ENCODE measurements at places on chromosomes 16 and 17.

- DNase-seq: no peak
Observed at GRCh38 chr17:63041722-63042121, 75.7 kb downstream of the TANC2 start.

DNA sequence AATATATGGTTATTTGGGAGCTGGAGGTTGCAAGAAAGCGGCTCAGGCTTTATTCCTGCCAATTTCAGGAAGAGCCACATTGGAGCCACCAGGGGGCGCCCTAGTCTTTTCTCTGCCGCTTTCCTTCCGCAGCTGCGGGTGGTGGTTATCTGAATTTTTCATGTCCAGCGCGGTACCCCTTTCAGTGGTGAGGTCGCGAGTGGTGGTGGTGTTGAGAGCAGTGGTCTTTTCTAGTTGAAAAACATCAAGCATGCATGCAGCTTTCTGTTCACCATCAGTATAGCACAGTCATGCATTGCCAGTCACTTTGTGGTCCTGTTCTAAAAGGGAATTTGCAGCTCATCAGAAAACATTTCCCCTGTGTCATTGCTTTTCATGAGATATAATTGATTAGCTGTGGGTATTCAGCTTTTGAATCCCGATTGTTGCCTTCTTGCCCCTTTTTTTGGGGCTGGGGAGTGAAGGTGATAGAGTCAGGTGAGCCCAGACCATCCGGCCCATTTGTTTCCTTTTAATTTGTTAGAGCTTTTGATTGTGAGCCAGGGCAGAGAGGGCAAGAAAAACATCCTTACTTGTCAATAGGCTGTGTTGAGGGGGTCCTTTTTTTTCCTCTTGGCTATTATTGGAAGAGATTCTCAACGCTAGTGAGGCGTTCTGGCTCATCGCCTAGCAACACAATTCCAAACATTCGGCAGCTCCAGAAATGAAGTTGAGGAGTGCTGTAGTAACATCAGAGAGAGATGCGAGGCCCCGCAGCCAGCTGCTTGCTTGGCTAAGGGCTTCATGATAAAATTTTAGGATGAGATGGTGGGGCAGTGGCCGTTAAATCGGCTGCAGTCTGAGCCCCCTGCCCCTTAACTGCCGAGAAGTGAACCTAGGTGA is 119.0 kb downstream of the SNX29 start:
- DNase-seq: no peak

DNA sequence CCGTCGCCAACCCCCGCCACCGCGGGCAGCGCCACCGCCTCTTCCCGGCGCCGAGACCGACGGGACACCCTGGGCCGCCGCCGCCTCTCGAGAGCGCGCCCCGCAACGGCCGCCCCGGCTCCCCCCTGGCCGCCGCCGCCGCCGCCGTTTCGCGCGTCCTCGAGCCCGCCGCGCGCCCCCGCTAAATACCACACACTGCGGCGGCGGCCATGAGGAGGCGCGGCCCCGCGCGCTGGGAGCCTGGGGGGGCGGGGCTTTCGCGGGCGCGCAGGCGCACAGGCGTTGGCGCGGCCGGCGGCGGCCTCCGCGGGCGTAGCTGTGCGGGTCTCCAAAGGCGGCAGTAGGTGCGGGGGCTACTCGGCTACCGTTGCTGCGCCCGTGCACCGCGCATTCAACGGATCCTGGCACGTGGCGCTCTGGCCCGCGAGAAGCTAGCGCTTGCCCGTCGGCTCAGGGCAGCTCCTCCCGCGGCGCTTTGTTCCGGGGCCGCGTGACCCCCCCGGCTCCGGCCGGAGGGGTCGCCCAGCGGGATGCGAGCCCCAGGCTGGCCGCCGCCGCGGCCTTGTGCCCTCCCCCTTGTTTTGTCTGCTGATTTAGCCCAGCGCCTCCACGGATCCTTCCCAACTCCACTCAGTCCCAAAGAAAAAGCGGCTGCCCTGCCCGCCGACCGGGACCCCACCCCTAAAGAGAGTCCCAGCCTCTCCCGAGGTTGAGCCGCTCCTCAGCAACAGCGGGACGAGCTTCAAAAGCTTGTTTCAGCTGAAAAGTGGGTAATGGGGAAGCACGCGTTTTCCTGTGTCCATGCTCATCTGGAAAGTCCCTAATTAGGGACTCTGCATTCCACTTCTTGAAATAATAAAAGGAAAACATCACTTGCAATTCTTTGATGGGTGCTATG is at the start of gene SIAH1:
SIAH1 (minus strand) TSS at position 161 of the 898 bp plus-strand sequence. CDS start 22,985 bp downstream, outside the sequence.
- DNase-seq: peak; percentile 40

GRCh38 chr17:73592501-73592961 is 51.7 kb downstream of the SDK2 start:
- no peak for DNase-seq

DNA sequence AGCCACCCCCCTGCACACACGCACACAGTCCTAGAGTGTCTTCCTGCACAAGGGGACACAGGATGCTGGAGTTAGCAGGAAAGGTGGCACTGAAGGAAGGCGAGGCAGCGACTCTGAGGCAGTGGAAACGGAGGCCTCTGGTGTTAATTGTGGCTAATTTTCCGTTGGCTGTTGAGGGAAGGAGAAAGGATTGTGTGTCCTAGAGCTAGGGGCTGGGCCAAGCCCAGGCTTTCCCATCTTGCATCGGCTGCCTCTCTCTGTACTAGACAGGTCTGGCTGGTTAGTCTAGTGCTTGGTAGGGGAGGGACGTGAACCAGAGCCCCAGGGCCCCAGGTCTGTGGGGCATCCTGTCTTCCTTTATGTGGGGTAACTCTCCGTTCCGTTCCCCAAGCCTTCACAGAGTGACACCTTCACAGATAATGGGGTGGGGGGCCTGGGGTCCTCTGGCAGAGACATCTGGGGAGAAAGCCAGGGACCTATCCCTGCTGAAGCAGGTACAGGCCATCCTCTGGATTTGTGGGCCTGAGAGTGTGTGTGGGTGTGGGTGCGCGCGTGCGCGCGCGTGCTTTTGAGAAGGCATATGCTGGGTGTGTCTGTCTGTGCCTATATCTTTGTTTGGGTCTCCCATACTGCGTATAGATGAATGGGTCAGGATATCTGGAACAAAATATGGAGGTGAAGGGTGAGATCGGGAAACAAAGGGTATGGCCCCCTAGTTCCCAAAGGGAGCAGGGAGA is at the start of gene CHD3:
CHD3 (plus strand) TSS at position 606 of the 737 bp plus-strand sequence. CDS start 212 bp downstream, outside the sequence.
- DNase-seq: no peak

DNA sequence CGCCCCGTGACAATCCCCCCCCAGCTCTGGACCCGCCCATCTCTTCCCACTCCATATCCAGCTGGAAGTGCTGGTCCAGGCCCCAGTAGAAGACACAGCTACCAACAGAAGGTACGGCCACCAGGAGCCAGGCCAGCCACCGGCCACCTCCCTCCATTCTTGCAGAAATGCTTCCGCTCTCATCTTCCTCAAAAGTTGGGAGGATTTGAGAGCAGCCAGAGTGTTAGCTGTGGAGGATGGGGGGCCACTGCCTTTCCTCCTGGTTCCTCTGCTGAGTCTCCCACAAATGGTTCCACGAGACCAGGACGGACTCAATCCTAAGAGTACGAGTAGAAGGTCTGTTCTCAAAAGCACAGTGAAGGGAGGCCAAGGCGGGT is 78.3 kb downstream of the GAS7 start:
- no peak for DNase-seq

GRCh38 chr16:88901718-88902337 is 35.4 kb upstream of the PABPN1L start:
- DNase-seq: no peak

DNA sequence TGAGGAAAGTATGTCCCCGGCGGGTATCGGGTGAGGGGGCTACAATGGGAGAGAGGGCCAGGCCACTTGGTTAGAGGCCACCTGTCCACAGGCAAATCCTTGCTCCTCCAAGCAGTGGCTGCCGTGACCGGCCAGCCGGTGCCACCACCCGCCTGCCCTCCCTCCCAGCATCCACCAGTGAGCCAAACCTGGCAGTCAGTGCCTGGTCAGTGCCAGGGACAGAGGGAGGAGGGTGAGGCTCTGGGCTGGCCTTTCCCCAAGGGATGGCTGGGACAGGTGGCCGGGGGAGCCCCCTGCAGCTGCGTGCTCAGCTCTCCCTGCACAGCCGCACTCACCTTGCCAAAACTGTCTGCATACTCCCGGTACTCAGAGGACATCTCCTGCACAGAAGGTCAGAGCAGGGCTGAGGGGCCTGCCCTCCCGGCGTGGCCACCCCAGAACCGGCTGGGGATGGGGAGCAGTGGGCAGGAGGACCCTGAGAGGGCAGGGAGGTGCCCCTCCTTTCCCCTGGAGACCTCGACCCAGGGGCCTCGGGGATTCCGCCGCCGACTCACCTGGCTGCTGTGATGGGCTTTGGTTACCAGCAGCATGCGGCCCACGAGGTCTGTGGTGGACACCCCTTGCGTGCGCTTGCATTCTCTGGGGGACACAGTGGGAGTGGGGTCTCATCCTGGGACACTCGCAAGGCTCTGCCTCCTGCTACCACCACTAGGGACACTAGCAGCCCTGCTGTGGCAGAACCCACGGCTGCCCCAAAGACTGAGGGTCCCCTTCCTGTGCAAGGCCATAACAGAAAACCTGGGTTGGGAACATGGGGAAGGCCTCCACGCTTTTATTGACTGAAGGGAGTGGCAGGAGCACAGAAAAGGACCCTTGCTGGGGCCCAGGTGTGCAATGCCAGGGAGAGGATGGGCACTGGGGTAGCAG is 3.7 kb downstream of the PCYT2 start:
- no peak for DNase-seq

GRCh38 chr17:4436381-4436780 is 2.6 kb downstream of the SPNS3 start:
- no peak for DNase-seq

- no peak for DNase-seq
Observed at GRCh38 chr16:48556913-48557351, 53.0 kb downstream of the N4BP1 start.

DNA sequence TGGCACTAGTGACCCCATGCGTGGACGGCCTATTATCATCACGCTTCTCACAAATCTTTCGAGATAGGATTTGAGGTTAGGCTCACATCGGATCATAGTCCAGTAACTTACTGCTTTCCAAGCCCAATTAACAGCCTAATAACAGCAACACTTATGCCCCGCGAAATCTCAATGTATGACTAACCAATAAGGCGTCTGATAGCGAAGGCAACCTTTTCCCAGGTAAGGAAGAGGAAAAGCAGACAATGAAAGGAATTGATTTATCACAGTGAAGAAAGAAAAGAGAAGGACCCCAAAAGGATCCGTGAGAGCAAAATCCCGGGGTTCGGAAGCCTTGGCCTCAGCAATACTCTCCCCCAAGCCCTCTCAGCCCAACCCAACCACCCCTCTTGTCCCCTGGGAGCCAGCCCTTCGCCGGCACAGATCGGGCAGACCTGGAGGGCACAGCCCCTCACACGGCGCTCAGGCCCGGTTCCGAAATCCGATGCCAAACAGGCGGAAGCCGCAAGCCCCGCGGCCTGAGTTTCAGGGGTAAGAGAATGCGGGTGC is 534 bp downstream of the GPATCH8 start:
- no peak for DNase-seq

GRCh38 chr16:70779361-70779760 is 21.6 kb downstream of the VAC14 start:
- no peak for DNase-seq

DNA sequence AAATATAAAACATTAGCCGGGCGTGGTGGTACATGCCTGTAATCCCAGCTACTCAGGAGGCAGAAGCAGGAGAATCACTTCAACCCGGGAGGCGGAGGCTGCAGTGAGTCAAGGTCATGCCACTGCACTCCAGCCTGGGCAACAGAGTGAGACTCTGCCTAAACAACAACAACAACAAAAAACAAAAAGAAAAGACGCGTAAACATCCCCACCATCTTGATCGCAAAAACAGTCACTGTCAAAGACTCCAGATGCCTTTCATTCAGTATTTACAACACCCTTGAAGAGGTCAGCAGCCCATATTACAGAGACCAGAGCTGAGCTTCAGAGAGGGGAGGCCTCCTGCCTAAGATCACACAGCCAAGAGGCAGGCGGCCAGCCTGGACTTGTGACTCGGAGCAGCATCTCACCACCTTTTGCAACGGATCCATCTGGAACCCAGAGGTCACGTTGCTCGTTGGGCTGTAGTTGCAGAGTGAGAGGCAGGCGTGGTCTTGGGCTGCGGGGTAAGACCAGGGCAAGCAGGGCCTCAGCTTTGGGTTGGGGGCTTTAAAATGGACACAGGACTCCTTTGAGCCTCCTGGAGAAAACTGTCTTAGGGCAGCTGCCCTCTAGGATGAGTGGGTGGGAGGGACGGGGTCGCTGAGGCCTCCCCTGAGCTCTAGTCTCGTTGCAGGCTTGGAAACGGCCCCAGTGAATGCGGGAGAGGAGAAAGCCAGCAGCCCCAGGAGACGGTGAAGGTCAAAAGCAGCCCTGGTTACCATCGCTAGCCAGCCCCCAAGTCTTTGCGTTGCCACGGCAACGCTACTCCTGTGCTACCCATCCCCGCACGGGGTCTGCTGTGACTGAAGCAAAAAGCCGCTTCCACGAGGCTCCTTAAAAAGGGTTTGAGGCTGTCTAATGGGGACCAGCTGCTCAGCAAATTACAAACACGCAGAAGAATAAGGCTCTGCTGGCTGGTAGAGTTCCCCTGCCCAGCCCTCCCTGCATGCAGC is 26.1 kb downstream of the LGALS3BP start:
- DNase-seq: no peak

GRCh38 chr17:63785556-63785955 is 11.6 kb downstream of the DDX42 start:
- no peak for DNase-seq

GRCh38 chr17:30415491-30415890 is 36.8 kb downstream of the CPD start:
- no peak for DNase-seq

DNA sequence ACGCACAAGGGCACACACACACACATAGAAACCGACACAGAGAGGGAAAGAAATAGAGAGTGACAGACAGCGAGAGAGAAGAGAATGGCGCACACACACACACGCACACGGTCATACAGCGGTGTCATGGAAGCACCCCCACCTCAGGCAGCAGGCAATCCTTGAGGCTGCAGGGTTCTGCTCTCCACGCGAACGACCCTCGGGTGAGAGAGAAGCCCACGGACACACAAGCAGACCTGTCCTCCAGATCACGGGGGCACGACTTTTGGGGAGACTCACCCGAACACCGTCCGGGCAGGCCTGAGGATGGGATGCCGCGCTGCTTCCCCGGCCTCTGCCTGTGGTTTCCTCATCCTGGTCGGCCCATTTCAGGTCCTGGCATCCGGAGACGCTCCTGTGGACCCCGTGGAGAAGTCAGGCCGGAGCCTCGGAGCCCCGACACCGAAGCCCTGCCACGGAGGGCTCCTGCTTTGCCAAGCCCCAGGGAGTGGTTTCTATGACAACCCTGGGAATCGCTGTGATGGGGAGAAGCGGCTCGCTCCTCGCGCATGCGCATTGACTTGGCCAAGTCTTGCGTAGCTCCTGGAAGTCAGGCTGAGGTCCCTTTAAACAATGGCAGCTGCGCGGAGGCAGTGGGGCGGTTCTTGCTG is 118.2 kb upstream of the KCNJ18 start:
- no peak for DNase-seq

GRCh38 chr16:19765860-19766553 is 47.9 kb downstream of the IQCK start:
- DNase-seq: no peak

All from D721Med (cell line).